Cardiac septum (tissue), 1 donor: ENCODE measurements at places on chromosomes 6 and 20. TPM values are rescaled to one million over a fixed set of nuclear protein-coding genes. Genes with fewer than 3 reads are reported as not detected.

The MPIG6B gene
- total RNA-seq, result 0.24 TPM

GRCh38 chr6:70886661-70887060 lies 70.2 kb downstream of the B3GAT2 start:
- DNase-seq, result no peak

GRCh38 chr6:138107752-138108592 lies 753 bp upstream of the PERP start:
- no peak for DNase-seq

GRCh38 chr20:46652699-46653098 lies 1.4 kb upstream of the SLC13A3 start:
- no peak for DNase-seq

DNA sequence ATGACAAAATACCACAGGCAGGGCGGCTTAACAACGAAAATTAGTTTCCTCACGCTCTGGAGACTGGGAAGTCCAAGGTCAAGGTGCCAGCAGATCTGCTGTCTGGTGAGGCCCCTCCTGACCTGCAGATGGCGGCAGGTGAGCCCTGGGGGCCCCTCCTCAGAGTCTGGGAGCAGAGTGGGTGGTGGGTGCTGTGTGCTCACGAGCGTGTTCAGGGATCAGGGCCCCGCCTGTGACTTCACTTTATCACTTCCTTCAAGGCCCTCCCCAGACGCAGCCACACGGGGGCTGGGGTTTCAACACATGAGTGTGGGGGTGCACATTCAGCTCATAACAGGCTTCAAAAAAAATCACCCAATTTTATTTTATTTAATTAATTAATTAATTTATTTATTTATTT lies 39.3 kb downstream of the SLC2A4RG start:
- DNase-seq, result no peak
